Forelimb muscle (tissue), 1 donor: ENCODE measurements at places on chromosomes 3 and 15. TPM values are rescaled to one million over a fixed set of nuclear protein-coding genes. Genes with fewer than 3 reads are reported as not detected.

ACSBG1 gene
- polyA plus RNA-seq = 0.18 TPM

PRTG gene
- 3.2 TPM for polyA plus RNA-seq

RBPMS2 gene
- 4.1 TPM for polyA plus RNA-seq

TM4SF4 gene
- not detected for polyA plus RNA-seq

DNA sequence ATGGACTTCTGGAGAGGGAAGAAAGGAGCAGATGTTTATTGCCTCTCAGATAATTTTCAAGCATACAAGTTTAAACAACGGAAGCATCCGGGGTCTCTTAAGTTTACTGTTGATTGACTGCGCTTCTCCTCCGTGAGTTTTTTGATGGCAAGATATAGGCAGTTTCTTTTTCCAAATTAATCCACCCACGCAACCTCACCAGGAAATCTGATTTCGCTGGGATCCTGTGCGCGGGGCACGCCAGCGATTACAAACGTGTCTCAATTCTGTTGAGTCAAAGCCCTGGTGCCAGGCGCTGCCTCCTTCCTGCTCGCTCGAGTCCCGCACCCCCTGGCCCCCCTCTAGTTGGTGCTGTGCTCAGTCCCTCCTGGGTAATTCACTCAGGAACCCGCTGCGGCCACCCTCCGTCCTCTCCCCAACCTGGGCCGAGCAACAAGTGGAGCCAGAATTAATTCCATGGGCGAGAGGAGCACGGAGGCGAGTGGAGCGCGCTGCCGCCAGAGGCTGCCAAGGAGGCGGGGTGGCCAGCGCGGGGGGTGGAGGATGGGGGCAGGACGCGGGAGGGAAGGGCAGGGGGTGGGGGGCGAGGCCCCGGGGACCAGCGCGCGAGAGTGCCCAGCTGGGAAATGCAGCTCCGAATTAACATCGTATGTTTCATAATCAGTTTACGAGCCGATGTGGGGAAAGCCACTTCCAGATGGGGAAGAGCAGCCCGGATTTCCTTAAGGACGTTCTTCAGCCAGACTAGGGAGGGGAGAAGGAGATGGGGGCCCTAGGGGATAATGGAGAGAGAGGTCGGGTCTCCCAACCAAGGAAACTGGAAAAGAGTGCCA, 6.0 kb downstream of the WNT5A start:
- DNase-seq = no peak

DNA sequence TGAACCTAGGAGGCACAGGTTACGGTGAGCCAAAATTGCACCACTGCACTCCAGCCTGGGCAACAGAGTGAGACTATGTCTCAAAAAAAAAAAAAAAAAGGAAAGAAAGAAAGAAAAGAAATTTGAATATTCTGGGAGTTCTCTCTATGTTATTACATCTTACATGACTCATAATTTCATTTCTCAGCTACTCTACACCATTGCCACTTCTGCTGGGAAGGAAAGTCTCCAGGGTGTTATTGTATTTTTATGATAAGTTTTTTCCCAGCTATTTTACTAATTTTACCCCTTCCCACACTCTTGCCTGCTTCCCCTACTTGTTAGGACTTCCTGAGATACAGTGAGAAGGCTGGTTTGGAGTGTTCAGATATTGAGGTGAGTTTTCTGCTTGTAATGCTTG, 69.7 kb upstream of the UMPS start:
- DNase-seq = no peak

DNA sequence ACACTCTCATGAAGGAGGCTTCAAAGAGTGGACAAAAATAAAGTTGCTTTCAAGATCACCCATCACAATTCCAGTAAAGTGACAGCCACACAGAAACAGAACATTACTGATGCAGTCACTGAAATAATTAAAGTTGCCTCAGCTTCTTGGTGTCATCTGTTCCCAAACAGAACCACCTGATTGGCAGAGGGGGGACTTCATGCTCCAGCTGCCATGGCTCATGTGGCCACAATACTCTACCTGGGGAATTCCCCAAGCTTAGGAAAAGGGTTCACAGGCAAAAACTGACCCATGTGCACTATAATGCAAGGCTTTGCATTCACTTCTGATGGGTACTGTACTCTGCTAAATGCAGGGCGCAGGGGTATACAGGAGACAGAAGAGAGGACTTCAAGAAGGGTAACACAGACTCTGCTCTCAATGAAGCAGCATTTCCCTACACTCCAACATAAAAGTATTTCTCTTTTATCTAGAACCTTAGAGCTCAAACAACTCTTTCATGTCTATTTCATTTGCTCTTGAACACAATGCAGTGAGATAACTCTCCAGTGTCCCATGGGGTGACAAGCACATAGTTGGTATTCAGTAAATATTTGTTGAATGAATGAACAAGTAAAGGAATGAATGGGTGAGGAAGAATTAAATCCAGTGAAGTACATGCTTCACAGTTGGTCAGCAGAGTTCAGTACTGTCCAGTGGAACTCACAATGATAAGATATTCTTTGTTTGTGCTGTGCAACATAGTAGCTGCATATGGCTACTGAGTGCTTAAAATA, 8.6 kb upstream of the CTNNB1 start:
- no peak for DNase-seq
